Foreskin melanocyte (primary cell): ENCODE measurements at places on chromosomes 11 and 22.

GRCh38 chr22:23187871-23188700 is 7.8 kb downstream of the BCR start:
- DNase-seq = no peak

DNA sequence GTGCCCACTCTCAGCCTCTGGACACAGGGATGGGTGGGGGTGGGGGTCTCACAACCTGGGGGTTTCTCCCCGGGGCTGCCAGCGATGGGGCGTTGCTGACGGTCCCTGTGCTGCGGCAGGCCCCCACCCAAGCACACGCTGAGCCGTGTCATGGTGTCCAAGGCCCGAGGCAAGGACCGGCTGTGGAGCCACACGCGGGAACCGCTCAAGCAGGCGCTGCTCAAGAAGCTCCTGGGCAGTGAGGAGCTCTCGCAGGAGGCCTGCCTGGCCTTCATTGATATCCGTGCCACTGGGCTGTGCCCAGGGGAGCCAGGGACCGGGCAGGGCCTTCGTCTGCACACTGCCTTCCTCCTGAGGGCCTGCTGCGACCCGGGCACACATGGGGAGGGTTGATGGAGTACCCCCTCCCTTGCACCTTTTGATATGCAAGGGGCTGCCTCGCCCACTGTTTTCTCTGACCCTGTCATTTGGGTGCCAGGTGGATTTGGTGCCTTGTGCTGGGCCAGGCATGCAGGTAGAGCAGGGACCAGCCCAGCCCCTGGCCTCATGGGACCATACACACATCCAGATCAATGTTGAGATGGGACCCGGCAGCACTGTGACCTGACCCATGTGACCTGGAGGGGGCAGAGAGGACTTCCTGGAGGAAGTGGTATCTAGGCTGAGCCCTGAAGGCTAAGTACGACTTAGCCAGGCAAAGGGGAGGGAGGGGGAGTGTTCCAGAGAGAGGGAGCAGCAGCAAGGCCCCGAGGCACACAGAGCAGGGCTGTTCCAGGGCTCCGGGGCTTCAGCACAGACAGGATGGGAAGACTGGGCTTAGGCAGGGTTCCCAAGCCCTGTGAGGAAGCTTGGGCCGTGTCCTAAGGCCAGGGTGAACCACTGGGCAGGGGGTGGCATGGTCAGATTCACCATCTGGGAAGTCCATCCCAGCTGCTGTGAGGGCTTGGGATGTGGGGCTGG is 75.2 kb downstream of the MYO7A start:
- no peak for DNase-seq

GRCh38 chr11:60378354-60378753 is at the start of gene MS4A7:
MS4A7 (plus strand) TSS chr11:60378532; CDS start chr11:60383142, 4,610 bp downstream.
- no peak for DNase-seq

- DNase-seq = no peak
Observed at GRCh38 chr11:35494957-35495490, 30.4 kb downstream of the PAMR1 start.

- no peak for DNase-seq
Observed at GRCh38 chr11:133827556-133827955, 17.8 kb downstream of the SPATA19 start.

DNA sequence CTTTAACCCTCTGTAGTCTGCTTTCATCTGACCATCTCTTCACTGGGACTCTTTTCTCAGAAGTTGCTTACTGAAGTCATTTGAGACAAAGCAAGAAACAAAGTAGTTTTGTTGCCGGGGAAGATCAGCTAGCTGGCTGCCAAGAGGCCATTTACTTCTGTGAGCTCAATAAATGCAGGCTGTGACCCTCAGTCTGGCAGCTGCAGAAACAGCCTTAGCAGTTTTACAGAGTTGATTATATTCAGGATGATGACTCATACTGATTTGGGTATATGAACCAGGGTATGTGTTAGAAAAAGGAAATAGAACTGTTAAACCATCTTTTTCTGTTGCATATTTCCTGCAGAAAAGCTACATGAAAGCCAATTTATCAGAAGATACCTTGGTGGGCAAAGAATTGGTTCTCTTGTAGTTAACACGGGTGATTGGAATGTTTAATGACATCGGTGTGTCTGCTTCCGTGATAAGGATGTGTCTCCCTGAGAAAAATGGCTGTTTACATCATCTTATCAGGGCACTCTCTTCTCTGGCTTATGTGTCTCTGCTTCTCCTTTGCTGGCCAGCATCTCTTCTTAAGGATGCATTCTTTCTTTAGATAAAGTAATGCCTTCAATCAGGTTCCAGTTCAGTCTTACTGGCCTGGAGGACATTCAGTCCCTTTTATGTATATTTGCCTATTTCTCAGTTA is 18.5 kb downstream of the FIBIN start:
- peak; percentile 70 for DNase-seq

DNA sequence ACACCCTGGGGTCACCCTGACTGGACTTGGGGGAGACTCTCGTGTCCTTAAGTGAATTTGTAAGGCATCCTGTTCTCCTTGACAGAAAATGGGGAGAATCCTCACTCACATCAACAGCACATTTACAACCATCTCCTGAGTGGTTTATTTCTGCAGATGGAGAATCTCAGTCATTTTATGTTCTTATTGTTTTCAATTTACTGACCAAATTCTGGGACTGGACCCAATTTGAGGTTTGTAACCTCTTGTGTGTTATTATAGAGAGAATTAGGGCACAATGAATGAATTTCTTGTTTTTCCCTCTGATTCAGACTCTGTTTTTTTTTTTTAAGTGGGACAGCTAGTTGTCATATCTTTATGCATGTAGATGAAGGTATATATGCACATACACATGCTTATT is 104.9 kb downstream of the ADAMTS15 start:
- DNase-seq = no peak

DNA sequence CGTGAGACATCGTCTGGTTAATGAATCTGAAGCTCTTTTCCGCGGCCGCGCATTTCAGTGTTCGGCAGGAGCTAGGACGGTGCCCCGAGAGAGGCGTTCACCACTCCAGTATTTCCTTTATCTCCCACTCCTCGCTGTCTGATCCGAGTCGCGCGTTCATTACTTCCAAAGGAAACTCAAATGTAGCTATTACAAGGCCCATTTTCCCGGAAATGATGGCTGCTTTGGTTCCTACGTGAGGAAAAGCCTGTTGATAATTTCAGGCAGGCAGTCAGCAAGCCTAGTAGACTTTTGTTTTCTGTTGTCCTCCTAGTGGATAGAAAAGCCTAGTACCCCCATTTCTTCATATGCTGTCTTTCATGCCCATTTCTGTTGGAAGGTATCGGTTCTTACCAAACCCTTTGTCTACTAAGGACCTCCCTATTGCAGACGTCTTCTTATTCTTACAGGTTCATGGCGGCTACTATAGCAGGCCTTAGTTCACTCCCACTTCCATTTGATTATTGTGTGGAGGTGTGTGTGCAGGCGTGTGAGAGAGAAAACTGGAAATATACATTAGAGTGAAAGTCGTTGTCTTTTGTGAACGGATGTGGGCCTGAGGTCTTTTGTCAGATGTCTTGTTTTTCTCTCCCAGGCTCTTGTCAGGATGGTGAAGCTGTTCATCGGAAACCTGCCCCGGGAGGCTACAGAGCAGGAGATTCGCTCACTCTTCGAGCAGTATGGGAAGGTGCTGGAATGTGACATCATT is 737 bp downstream of the RBM4 start:
- no peak for DNase-seq

DNA sequence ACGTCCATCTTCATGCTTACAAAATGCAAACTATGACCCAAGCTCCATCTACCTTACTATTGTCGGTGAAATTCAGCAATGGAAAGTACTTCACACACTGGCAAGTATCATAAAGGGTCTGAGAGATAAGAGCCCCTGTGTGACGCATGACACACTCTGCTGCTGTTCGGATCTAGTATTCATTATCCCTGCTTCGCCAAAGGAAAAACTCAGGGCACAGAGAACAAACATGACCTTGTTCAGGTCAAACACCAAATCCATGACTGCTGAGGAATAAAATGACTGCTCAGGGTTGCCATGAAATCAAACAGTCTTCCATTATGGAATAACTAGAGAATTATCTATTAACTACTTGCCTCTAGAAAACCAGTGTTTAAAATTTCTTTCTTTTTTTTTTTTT is 73.0 kb downstream of the MICAL3 start:
- peak; percentile 60 for DNase-seq

GRCh38 chr22:30572840-30573593 is 1.4 kb downstream of the GAL3ST1 start:
- DNase-seq = no peak

DNA sequence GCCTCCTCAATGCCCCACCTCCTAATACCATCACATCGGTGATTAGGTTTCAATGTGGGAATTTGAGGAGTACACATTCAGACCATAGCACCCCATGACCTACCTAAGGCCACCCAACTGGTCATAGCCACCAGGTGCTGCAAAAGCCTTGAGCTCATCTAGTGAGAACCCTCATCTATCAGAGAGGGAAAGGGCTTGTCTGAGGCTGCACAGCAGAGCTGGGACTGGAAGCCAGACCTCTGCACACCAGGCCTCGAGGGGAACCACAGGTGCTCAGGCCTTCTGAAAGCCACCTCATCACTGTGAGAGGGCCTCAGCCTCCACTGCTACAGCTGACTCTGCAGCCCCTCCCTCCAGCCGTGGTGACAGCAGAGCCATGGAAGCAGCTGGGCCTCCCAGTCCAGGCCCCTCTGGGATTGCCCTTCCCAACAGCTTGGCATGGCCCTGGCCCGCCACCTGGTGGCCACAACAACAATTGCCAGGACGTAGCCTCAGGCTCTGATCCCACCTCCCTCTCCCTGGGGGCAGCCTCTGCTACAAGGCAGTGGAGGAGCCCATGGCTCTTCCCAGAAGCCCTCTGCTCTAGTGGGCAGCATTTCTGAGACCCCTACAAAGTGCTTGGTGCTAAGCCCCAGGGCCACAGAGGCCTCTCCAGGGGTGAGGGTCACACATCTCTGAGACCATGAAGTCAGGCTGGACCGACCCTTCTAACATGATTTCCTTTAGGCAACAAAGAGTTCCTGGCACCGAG is 41.0 kb upstream of the PRDM11 start:
- no peak for DNase-seq

- DNase-seq = no peak
Observed at GRCh38 chr11:110715541-110715940, 3.3 kb upstream of the ARHGAP20 start.

- DNase-seq = peak; percentile 14
Observed at GRCh38 chr11:134566311-134566710, 154.3 kb upstream of the B3GAT1 start.

DNA sequence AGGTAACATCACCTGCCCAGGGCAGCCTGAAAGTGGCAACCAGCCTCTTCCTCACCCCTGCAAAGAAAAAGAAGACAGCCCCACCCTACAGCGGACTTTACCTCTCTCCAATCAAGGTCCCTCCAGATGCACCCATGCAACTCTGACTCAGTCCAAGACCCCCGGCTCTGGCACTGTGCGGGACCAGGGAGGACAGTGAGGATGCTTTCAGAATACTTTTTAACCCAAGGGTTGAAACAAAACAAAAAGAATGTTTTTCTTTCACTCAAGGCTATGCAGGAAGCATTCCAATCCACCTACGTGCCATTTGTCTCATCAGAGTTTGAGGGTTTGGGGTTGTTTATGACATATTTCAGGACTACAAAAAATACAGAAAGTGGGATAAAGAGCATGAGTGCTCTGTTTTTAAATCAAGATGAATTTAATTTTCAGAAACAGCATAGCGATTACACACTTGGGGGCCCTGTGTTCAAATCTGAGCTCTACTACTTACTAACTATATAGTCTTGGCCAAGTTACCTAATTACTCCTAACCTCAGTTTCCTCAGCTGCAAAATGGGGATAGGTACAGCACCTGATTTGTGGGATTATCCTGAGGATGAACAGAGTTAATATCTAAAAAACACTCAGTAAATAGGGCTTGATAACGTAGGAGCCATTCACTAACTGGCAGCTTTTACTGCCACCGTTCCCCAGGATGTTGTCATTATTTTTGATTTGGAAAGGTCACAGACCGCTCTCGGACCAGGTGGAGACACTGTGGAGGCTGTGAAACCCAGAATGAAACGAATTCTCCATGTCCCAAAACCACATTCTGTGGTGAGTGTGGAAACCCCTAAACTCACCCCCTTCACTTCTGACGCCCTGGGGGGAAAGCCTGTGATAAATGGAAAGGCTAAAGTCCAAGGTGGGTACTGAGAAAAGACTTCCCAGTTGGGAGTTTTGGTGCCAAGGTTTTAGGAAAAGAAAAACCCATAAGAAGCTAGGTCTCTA is 5.6 kb downstream of the PLAAT3 start:
- DNase-seq = no peak

- DNase-seq = no peak
Observed at GRCh38 chr11:134754521-134755198, 342.6 kb upstream of the B3GAT1 start.

DNA sequence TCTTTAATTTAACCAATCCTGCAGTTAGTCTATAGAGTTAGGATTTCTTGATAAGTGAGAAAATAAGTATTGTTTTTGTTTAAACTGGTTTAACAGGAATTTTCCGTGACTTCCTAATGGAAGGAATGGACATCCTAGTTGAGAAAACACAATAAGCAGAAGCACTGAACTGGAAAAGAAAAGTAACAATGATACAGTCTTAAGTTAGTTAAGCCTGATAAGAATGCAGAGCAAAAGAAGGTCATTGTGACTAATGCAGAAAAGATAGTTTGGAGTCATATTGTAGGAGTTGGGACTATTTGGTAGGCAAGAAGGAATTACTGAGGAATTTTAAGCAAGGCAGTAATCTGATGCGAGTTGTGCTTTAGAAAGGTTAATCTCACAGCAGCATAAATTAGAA is 11.7 kb downstream of the RNF141 start:
- no peak for DNase-seq

DNA sequence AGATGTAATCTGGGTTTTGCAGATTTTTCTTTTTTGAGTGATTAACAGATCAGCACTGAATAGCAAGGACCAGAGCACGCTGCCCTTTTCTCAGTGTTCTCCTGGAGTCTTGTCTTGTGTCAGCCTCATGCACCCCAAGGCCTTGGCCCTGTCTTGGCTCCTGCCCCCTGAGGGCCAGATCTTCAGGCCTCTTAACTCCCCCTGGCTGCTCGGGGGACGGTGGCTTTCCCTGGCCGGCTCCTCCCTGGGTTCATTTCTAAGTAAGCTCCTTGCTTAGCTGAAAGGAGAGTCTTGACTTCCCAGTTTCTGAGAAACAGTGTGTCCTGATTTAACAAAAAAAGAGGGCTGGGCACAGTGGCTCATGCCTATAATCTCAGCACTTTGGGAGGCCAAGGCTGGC is 1139.3 kb downstream of the BRD1 start:
- no peak for DNase-seq

- peak; percentile 52 for DNase-seq
Observed at GRCh38 chr22:46075764-46076531, 74.4 kb upstream of the PPARA start.

GRCh38 chr11:75142714-75143419 is 8.0 kb upstream of the SLCO2B1 start:
- peak; percentile 87 for DNase-seq

- DNase-seq = no peak
Observed at GRCh38 chr11:69962152-69962551, 116.0 kb upstream of the ANO1 start.

GRCh38 chr11:22349491-22349890 is 11.3 kb downstream of the SLC17A6 start:
- DNase-seq = no peak

DNA sequence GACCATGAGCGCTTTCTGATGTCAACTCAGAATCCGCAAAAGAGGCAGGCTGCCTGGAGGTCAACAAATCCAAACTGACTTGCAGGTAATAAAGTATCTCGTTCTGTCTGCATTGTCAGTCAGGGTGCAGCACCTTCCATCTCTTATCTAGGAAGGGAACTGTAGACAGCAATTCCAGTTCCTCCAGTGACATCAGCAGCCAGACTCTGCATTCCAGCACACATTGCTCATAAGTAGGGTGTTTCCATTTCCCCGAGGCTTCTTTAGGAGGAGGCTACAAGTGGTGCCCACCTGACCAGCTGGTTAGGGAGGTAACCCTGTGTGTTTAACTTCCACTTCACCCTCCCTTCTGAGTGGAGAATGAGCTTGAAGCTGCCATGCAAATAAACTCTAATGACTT is 53.3 kb downstream of the NTM start:
- DNase-seq = no peak
